Memory B cell (primary cell): ENCODE measurements at places on chromosomes 2 and 18.

DNA sequence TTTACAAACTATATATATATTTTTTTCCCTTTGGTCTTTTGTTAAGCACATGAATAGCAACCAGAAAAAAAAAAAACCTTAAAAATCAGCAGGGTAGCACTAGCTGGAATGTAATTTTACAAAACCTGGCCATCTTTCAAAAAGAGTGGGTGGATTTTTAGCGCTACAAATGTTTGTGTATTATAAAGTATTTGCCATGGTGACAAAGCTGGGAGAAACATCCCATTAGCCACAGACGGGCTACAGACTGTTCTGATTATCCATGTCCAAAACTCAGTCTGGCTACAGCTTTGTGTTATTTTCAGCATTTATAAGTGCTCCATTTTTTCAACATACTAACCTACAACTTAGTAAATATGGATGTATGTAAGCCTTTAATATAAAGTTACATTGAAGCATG lies 249.5 kb upstream of the TANK start:
- no peak for DNase-seq

DNA sequence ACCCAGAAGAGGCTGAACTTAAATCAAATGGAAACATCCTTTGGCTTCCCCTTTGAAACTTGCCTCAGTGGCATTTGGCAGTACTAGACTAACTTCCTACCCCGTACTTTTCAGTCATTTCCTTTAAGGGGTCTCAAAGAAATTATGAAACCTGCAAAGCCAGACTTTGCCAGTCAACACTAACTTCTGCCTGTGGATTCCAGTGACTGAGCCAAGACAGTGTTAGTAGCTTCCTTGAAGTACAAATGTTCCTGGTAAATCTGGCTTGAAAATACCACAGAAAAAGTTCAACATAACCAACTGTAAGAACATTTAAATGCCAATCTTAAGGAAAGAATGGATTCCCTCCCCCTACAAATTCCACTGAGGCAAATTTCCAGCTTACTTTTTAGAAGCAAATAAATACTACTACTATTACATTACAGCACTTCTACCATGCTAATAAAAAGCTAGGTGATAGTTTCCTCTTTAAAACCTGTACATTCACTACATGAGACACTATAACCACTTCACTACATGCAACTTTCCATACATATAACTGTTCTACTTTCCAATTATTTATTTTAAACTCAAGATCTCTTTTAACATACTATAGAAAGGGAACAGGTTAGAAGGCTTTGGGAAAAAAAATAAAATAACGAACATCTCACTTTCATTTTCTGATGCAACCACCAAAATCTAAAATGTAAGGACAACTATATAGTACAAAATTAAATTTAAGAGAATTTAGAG lies 2.4 kb downstream of the PELI1 start:
- no peak for DNase-seq

- no peak for DNase-seq
These were observed 668.2 kb upstream of the PKDCC start for GRCh38 chr2:41379496-41380221.

DNA sequence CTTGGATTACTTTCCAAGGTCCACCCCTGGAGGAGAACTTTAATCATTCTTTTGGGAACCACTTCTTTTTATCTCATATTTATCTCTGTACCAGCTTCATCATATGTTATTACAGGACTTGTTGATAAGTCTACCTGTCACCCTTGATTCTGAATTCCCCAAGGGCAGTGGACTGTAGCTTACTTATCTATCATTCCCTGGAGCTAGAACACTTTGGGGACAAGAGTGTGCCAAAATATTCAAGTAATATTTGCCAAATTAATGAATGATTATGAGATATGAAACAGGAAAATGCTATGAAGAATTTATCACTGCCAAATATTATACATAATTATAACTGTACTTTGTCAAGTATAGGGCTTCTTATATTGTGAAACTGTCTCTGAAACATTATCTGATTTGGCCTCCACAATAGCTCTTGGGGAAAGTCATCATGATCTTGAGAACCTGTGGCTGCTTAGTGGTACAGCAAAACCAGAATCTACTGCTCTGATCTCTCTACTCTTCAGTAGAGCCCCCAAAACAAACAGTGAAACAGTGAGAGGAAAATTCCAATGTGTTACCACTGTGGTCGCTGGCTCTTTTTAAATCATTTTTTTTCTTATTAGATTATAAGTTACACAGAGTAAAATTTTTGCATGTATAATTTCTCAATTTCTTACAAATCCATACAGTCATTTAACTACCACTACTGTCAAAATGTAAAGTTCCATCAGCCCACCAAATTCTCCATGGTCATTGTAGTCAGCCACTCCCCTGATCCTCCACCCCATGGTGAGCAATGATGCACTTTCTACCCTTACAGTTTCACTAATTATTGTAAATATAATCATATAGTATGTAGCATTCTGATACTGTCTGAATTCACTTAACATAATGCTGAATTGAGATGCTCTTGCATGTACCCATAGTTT lies 197.5 kb downstream of the PIEZO2 start:
- no peak for DNase-seq

GRCh38 chr2:157339965-157340655 lies 14.5 kb upstream of the ERMN start:
- no peak for DNase-seq

- DNase-seq: no peak
These were observed 57.3 kb downstream of the NTSR2 start for GRCh38 chr2:11612553-11613215.

DNA sequence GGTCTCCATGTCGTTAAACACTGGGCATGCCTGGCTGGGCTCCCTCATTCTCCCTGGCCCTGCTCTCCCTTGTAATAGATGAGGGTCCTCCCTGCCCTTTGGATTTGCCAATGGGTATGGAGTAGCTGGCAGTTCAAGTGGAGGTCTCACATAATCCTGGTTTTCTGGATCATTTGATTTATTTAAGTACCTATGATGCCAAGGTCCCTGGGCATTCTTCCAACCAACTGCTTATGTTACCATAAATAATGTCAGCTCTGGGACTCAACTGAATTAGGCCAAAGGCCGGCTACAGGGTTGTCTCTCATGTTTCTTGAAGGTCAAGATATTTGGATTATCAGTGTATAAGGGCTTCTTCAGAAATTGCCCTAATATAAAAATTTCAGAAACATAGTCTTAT lies 104.9 kb upstream of the LYPD6 start:
- DNase-seq: no peak

- DNase-seq: no peak
These were observed 48.4 kb downstream of the PAPOLG start for GRCh38 chr2:60804473-60804872.

DNA sequence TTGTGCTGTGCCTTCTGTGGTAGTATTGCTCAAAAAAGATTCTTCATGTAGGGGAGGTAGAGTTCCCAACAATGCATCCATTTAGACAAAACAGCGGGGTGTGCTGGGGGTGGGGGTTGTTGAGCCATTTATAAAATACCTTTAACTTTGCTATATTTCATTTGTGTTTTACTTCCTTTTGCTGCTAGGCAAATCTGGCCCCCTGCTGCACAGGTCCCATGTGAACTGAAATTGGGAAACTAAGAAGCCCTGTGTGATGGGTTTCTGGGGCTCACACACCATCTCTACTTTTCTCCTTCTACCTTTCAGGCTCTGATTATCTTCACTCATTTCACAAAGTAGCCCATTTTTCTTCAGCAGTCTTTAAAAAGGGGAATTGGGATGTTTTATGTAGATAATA lies 52.7 kb upstream of the ITGA4 start:
- no peak for DNase-seq

DNA sequence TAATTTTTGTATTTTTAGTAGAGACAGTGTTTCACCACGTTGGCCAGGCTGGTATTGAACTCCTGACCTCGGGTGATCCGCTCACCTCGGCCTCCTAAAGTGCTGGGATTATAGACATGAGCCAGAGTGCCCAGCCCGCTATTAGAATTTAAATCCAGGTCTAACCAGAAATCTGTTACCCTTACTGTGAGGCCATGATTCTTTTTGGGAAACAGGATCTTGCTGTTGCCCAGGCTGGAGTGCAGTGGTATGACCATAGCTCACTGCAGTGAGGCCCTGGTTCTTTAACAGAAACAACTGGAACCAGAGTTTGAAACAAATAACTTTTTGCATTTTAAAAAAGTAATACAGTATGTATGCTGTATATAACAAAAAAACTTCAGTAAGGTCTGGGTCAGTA lies 75.7 kb downstream of the NOL10 start:
- no peak for DNase-seq

GRCh38 chr2:123073956-123074355 lies 951.1 kb upstream of the CNTNAP5 start:
- DNase-seq: no peak

DNA sequence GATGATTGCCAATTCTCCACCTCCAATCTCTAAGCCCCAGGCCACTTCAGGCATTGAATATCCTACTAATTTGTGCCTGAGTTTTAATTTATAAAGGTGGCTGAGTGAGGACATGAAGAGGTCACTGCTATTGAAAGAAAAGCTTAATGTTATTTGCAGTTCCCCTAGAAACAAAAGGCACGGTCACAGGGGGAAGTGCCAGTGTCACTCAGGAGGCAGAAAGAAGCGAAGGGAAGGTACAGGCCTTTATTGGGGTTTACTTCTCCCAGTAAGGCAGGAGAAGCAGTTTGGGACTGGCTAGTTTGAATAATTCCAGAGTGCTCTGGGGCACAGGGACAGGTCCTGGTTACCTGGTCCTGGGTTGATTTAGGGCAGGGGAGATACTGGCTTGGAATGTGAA lies 1.7 kb upstream of the ABHD1 start:
- DNase-seq: no peak

DNA sequence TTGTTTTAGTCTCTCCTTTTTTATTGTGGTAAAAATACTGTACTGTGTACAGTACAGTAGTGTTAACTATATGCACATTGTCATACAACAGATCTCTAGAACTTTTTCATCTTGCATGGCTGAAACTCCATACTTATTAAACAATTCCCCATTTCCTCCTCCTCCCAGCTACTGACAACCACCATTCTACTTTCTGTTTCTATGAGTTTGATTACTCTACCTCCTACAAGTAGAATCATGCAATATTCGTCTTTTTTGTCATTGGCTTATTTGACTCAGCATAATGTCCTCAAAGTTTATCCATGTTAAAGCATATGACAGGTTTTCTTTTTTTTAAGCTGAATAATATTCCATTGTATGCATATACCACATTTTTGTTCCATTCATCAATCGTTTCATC lies 338.2 kb downstream of the AGPS start:
- no peak for DNase-seq

GRCh38 chr2:122251158-122251557 lies 495.7 kb downstream of the TSN start:
- DNase-seq: no peak

GRCh38 chr2:221447310-221447709 lies 124.8 kb downstream of the EPHA4 start:
- DNase-seq: no peak
